ENCODE measurements at places on chromosomes 6 and 20.
A peak's percentile ranks its signal among the peaks of the same experiment; 100 is the strongest.

DNA sequence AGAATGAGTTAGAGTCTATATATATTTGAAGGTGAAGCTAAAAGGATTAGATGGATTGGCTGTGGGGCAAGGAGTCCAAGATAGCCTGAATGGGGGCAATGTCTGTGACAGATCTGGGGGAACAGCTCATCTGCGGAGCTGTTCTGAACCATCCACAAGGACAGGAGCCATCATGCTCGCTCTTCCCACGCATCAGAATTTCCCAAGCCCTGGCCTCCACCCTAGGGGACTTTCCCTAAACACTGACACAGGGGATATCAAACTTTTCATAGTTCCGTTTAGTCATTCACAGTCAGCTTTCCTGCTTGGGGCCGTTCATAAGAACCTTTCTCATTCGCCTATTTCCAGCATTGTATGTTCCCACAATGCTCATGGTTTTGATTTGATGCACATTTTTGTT lies 37.6 kb upstream of the CCN6 start:
- DNase-seq = no peak

GRCh38 chr6:80566361-80566760 lies 459.9 kb downstream of the BCKDHB start:
- DNase-seq = no peak

- no peak for DNase-seq
Measured at GRCh38 chr6:34468378-34468892, 2.6 kb downstream of the PACSIN1 start.

- DNase-seq = peak; percentile 26
Measured at GRCh38 chr20:38962928-38963401, 821 bp downstream of the DHX35 start.

DNA sequence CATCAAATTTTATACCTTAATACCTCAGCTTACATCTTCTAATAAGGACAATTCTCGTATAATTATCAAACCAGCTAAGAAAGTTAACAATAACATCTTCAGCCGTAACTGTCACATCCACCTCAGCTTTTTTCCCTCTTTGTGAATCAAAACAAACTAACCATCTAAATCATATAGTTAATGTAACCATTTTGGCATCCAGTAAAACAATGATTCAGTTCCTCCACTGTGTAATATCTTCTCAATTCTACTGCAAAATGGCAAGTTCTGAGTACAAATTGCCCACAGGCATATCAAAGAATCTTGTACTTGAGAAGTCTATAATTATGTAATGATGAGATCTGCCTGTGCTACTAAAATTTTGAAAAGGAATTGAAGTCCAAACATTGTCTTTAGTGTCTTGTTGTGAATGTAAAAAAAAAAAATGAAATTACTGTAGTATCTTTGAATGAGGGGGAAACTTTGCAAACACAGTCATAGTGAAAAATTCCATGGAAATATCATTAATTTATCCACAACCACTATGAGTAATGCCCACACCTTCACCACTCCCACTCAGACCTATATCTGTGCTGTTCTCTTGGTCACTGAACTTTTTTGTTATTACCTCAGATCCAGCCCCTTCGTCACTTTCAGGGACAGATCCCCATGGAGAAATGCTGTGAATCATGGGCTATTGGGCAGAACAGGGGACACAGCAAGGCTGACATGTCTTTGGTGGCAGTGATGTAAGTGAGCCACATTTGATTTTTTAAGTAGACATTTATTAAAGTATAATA lies 178.6 kb upstream of the RAB32 start:
- no peak for DNase-seq

DNA sequence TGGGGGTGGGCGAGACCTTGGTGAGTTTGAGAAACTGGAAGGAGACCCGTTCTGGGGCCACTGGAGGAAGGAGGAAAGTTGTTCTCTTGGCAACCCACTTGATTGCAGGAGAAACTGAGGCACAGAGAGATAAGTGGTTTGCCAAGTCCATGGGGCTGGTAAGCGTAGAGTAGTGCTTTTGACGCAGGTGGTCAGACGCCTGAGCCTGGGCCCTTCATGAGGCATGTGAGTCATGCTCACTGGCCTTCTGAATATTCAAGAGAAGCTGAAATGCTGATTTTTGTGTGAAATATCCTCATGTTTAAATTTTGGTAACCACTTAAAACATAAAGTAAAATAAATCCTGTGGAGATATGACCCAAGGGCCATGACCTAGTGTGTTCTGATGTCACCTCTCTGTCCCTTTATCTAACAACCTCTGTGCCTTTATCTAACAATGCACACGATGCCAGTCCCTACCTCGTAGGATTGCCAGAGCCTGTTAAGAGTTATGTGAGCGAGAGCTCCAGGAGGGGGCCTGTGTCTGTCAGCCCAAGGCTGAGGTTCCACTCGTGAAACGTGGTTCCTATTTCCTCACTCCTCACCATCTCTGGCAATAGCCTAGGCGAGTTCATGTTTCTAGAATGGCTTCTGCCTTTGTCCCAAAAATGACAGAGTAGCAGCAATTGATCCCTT lies 32.8 kb upstream of the PMEPA1 start:
- no peak for DNase-seq

GRCh38 chr6:157964100-157964499 lies 17.6 kb upstream of the SYNJ2 start:
- no peak for DNase-seq

DNA sequence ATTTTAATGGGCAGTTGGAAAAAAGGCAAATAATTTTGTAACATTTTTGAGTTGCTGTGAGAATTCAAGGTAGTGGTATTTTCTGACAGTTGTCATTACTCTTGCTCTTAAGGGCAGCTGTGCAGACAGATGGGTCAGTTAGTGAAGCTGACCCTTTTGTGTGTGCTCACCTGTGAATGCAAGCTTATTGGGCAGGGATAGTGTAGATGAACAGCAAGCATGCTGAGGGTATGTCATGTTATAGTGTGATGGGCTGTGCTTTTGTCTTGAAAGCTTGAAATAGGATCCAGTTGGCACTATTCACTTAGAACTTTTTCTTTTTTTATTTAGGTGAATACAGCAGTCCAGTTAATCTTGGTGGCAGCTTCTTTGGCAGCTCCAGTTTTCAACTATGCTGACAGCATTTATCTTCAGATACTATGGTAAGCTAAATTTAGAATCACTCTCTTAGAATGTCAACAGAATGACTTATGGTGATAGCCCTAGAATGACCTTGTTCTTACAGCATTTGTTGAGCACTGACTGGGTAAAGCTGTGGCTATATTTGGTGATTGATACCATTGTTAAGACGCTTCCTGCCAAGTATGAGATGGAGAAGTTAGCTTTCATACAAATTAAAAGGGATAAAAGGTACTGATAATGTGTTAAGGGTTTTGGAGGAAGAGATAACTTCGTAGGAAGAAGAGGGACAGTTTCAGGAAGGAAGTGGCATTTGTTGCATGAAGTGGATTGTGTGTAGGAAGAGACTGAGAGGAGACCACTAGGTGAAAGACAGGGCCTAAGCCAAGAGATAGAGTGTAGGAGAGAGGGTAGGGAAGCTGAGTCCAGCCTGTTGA lies 19.5 kb downstream of the LRRN4 start:
- DNase-seq = no peak

DNA sequence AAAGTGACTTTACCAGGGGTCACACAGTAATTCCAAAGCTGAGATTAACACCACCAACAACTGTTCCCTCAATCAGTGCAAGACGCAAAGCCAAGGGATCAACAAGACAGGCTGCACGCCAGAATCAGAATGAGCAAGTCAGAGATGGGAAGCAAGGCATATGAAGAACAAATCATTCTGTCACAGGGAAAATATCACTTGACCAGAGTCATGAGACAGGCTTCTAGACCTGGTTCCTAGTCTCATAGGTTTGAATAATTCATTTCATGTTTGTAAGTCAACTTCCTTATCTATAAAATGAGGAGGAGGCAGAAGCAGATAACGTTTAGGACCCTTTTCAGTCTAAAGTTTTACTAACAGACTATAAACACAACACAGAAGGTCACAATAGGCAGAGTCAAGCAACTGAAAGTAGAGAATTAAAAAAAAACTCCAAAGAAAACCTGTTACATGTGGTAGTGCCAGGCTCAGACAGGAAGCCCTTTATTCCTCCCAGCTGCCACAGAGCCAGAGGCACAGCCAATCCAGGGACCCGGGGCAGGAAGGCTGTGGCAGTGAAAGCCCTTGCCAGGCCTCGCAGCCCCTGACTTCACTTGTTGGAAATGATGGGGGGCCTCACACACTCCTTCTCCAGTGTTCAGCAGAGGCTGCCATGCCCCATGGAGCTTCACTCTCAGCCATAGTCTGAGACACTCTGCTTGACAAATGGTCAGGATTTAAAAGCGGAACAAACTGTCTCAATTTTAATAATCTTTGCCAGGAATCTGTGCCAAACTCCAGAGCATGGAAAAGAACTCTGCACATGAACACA lies 29.2 kb upstream of the DST start:
- DNase-seq = no peak

GRCh38 chr6:13357551-13358075 lies 29.3 kb upstream of the TBC1D7 start:
- DNase-seq = no peak

DNA sequence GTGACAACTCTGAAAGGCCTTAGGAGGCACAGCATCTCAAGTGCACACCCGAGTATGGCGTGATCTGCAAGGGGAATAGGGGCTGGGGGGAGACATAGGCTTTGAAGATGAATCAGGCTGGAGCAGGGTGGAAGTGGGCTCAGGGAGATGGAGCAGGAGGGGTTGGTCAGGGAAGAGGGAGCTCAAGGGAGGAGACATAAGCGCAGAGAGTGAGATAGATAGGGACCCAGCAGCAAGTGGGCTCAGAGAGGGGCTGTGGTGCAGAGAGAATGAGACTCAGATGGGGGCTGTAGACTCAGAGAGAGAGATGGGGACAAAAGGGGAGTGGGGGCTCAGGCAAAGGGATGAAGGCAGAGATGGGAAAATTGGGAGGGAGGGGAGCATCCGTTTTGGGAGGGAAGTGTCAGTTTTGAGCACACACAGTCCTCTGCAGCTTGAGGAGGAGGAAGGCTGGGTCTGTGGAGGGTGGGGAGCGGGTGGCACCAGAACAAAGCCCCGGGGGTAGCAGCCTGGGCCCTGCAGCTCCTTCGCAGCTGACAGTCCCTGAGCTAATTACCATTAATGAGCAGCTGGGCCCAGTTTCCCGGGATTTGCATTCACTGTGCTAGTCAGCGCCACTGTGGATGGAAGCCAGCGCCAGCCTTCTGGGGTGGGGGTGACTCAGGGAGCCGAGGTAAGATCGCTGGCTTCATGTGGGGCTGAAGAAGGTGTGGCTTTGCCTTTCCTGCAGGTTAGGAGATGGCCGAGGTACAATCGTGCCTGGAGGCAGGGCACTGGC lies 18.7 kb downstream of the SRXN1 start:
- peak; percentile 63 for DNase-seq

GRCh38 chr6:169933251-169933821 lies 181.9 kb downstream of the ERMARD start:
- peak; percentile 63 for DNase-seq

GRCh38 chr6:113356139-113356538 lies 501.0 kb upstream of the MARCKS start:
- DNase-seq = no peak

DNA sequence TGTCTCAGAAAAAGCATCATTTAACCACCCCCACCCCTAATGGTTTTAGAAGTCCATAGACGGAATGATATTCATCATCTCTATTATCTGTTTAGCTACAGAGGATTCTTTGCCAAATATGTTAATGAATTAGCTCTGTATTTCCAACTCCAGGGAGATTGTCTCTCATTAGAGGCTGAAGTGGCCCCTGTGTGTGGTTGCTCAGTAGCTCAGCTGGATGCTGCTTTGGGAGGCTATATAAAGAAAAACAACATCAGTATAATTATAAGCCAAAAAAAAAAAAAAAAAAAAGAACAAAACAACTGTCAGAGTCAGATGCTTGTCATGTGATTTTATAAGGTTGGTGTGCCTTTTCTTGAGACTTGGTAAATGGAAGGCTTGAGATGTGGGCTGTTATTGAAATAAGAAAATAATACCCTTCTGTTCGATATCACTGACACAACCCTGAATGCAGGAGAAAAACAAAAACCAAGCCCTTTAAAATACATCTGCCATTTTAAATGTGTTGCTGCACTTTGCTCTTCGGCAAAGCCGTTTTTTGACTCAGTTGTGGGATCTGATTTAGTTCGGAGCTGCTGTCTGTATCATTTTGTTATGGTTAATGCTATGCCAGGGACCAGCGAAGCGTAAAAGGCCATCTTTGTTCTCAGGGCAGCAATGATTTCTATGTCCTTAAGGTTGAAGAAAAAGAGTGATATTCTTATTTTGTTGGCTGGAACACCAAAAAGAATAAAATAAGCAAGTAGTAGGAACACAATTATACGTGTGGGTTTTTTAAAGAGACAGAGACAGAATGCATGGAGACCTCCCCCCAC lies 422.6 kb downstream of the QKI start:
- DNase-seq = peak; percentile 85

GRCh38 chr6:36627801-36628246 lies 33.7 kb downstream of the SRSF3 start:
- DNase-seq = peak; percentile 32

DNA sequence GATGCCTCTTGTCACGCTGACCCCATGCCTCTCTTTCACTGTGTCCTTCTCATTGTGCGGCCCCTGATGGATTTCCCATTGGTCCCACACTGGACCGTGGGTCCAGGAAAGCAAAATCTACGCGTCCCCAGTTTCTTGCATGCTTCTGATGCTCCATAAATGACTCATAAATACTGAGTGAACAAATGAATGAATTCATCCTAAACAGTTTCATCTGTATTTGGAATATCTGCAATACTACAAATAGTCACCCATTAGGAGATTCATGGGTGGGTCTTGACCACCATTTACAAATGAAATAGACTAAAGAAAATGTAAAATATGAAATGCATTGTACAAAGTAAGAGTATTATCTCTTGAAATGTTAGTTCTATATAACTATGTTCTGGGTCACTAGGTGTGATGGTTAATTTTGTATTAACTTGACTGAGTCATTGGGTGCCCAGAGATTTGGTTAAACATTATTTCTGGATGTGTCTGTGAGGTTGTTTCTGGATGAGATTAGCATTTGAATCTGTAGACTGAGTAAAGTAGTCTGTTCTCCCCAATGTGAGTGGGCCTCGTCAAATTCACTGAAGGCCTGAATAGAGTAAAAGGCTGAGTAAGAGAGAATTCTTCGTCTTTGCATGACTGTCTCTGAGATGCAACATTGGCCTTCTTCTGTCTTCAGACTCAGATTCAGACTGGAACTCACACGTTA lies 448.7 kb downstream of the PREX1 start:
- DNase-seq = no peak

DNA sequence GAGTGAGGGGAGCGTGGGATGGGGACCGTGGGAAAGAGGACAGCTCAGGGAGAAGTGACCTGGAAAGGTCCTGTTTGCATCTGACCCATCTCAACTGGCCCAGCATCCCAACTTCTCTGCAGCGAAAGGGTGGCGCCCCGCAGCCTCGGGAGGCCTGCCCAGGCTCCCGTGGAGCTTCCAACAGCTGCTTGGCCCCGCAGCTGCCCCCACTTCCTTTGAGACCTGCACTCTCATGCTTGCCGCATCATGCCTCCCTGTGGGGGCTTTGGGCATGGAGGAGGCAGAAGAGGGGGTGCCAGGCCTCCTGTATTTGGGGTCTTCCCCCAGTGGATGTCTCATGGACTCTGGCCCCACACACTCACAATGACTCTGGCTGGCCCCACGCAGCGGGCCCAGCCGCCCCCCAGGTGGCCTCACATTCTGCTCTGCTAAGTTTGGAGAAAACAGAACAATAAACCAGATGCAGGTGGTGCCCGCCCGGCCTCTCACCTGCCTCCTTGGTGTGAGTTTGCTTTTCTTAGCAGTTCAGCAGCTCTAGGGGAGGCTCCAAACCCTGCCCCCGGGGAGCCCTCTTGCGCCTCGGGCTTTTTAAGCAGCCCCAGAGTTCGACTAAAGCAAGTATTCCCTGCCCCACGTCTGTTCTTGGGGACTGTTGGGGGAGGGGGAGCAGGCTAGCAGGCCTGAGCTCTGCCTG lies 40.7 kb downstream of the CPXM1 start:
- no peak for DNase-seq

- no peak for DNase-seq
Measured at GRCh38 chr6:157928428-157928827, 53.2 kb upstream of the SYNJ2 start.

All from NCI-H1105 treated with DMSO at 0.1 percent for 48 hours (cell line).